ENCODE measurements at places on chromosomes 3 and 15. TPM values are rescaled to one million over a fixed set of nuclear protein-coding genes. Genes with fewer than 3 reads are reported as not detected.

Gene ELL3
- total RNA-seq: 2.8 TPM

DNA sequence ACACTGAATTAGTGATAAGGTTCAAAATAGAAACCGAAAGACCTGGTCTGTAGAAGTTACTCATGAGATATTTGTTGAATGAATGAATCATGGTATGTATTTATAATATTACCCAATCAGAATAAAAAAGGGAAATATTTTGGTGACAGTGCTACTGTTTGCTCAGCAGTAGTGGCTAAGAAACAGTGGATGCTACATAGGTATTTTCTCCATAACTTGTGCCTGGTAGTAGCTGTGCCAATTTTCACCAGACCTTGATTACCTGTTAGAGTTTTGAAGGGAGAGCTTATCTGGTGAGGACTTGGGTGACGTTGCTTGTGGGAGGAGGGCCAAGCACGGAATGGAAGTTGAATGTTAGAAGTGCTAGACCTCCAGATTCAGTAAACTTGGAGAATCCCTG lies 14.3 kb downstream of the LIMD1 start:
- no peak for DNase-seq

- DNase-seq: no peak
Observed at GRCh38 chr3:77141423-77141822, 101.5 kb downstream of the ROBO2 start.

DNA sequence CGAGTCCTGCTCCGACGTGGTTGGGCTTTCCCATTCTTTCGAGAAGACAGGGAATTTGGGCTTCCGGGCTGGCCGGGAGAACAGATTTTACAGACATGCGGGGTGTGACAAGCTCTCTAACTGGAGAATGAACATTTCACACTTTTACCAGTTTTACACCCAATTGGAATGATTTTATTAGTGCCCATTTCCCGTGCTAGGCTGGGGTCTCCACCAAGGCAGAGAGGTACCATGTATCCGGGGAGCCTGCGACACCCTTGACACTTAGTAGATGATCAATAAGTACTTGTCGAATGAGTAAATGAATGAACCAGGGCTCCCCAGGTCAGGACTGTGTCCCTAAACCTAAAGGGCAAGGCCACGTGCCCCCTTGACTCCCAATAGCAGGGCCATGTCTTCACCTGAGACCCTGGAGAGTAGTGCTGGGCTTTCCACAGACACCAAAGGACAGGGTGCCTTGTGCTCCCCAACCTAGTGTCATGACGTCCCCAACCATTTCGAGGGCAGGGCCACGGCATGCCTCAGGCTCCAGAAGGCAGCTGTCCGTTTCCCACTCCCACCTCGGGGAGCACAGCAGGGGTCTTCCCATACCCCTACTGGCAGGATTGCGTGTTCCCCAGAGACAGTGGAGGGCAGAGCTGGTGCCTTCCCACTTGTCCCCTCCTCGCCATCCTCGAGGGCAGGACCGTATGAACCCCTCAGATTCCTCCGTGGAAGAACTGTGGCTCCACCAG lies 679 bp upstream of the MYD88 start:
- DNase-seq: no peak

Gene WDR49
- 27.6 TPM for total RNA-seq

Gene OIP5
- total RNA-seq: 0.71 TPM

DNA sequence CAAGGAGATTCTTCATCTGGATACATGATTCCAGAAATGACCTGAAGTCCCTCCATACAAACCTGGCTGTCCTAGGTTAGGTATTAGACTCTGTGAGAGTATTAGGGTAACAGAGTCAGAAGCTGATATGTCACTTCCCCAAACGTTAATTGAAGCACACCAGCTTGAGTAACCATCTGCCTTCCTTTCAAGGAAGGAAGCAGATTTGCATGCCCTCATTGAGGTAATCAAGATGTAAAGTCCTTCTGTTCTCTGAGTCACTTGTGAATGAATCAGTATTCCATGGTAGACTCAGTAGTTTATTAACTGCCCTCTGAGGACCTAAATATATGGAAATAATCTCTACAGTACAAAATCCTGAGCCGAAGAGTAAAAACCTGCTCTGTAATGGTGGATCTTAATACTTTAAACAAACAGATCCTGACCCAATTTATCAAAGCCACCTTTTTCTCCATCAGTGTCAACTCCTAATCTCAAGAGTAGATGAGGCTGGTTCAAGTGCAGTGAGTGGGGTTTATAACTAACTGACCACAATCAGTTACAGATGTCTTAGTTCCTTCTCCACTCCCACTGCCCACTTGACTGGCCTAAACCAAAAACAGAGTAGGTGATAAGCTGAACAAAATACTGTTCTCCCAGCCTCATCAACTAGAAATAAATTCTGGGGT lies 246.2 kb upstream of the CHRM5 start:
- DNase-seq: no peak

DNA sequence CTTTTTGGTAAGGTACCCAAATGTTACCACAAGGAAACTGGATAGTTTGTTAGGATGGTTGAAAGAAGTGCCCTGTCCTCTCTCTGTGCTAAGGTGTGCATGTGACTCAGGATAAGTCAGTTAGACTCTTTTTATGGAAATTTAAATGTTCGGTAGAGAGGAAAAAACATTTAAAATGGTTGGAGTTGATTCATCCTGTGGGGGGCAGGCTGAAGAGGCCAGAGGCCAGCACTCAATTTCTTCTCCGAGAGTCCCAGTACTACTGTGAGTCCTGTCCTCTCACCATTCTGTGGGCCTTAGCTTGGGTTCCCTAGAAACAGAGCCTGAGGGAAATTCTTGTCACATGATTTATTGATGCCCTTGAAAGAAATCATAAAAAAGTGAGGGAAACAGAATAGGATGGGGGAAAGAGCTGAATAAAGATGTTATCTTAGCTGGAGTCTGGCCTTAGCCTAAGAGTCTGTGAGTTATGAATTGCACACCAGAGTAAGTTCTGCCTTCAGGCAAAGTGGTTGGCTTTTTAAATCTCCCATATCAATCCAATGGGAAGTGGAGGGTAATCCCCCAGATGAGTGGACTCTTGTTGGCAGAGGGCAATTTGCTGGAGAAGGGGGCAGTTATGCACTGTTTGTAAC lies 106.5 kb upstream of the GALNT15 start:
- DNase-seq: no peak

Gene CD86
- total RNA-seq: 5.4 TPM

- peak; percentile 74 for DNase-seq
Observed at GRCh38 chr3:156816091-156816793, 9.9 kb upstream of the LEKR1 start.

Gene GP5
- not detected for total RNA-seq

- DNase-seq: no peak
Observed at GRCh38 chr3:185797993-185798830, 26.6 kb downstream of the IGF2BP2 start.

DNA sequence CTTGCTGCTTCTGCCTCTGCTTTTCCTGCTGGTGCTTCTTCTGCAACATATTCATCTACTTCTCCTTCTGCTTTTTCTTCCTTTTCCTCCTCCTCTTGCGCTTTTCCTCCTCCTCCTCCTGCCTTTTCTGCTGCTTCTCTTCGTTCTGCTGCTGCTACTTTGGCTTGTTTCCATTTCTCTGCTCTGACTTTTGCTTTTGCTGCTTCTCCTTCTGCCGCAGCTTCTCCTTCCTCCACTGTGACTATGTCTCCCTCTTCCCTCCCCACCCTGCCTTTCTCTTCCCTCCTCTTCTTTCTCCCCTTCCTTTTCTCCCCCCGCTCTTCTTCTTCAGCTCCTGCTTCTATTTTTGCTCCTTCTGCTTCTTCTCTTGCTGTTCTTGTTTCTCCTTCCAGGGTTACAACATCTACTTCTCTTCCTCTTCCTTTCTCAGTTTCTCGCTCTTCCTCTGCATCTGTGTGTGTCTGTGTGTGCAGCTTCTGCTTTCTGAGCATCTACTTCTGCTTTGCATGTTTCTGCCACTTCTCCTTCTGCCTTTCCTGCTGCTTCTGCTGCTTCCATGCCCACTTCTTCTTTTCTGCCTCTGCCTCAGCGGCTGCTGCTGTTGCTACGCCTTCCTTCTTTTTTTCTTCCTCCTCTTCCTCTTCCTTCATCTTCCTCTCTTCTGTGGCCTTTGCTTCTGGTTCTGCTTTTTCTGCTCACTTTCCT lies 51.4 kb downstream of the FAM43A start:
- DNase-seq: no peak

Gene PPP2R3A
- total RNA-seq: 89.6 TPM

- no peak for DNase-seq
Observed at GRCh38 chr3:64773137-64773536, 85.3 kb upstream of the ADAMTS9 start.

Gene ITIH1
- total RNA-seq: not detected
